ENCODE measurements at places on chromosomes 2 and 18. TPM values are rescaled to one million over a fixed set of nuclear protein-coding genes. Genes with fewer than 3 reads are reported as not detected.

GPR155 gene
- total RNA-seq = 0.29 TPM

VPS54 gene
- total RNA-seq = 15.5 TPM

DRC1 gene
- 0.22 TPM for total RNA-seq

SPAG16 gene
- 16.5 TPM for total RNA-seq

UCN gene
- total RNA-seq = 2.3 TPM

CCDC74B gene
- 7.4 TPM for total RNA-seq

GKN2 gene
- total RNA-seq = 3.5 TPM

MTX2 gene
- 44.5 TPM for total RNA-seq

CTNNA2 gene
- total RNA-seq = 0.25 TPM

IL36B gene
- 0.13 TPM for total RNA-seq

MORN2 gene
- total RNA-seq = 44.0 TPM

CIAO1 gene
- total RNA-seq = 79.3 TPM

APOB gene
- not detected for total RNA-seq

ILKAP gene
- 46.8 TPM for total RNA-seq

EVA1A gene
- total RNA-seq = 12.3 TPM

TUBA3E gene
- total RNA-seq = not detected

RSAD2 gene
- total RNA-seq = 0.54 TPM

UGT1A4 gene
- not detected for total RNA-seq

SETBP1 gene
- 0.58 TPM for total RNA-seq

OSGEPL1 gene
- 4.5 TPM for total RNA-seq
